ENCODE measurements at places on chromosomes 6 and 20. TPM values are rescaled to one million over a fixed set of nuclear protein-coding genes. Genes with fewer than 3 reads are reported as not detected.
A peak's percentile ranks its signal among the peaks of the same experiment; 100 is the strongest.

Gene NFYA
- 24.3 TPM for total RNA-seq

GRCh38 chr20:43690943-43691598 lies 24.2 kb downstream of the MYBL2 start:
- peak; percentile 95 for DNase-seq

- DNase-seq: no peak
These were observed 40.1 kb downstream of the DEFB114 start for GRCh38 chr6:49923826-49924225.

DNA sequence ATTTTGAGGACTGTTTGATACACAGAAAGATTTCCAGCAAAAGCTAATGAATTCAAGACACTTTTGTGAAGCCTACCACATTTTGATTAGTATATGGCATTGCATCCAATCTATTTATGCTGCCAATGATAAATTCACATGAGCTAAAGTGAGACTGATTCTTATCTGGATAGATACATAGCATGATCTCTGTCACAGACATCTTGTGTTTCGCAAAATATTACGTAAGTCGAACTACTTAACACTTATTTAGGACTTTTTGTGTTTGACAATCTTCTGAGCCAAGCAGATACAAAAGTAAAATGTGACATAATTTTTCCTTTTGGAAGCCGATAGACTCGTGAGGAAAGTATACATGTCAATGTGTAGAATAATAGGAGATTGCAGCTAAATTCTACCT lies 251.6 kb downstream of the HACE1 start:
- DNase-seq: no peak

- DNase-seq: no peak
These were observed 226.9 kb downstream of the DLL1 start for GRCh38 chr6:170063851-170064602.

Gene TRERF1
- 0.20 TPM for total RNA-seq

DNA sequence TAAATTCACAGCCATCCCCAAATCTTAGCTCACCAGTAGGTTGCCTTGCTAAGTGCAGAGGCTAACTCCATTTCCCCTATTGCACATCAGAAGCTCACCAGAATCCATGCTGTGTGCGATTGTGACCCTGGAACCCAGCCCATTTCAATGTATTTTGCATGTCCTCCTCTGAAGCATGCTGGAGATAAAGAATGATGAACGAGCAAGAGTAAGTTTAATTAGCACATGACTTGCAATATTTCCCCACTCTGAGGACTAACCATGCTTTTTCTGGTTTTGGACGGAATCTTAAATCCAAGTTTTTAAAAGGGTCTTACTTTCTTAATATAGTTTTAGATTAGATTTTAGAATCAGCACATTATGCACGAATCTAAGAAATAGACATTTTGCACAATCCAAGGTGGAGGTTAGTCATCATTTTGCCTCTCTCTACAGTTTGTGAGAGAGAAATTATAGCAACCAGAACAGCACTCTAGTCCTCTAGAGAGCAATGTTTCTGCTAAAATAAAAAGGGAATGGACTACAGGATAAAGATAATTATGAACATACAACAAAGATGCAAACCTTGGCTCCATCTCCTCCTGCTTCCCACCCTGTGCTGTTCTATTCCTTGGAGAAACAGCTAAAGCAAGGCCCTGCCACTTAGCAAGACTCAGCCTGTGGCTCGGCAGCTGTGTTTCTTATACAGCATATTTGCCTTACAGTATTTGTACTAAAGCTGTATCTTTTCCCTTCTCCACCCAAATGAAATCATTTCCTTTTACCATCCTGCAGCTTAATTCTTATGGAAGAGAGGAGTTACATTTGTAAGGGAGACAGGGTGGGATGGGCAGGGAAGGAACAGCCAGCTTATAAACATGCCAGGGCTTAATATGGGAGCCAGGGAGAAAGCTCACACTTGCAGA lies 24.9 kb upstream of the LAMA4 start:
- no peak for DNase-seq

DNA sequence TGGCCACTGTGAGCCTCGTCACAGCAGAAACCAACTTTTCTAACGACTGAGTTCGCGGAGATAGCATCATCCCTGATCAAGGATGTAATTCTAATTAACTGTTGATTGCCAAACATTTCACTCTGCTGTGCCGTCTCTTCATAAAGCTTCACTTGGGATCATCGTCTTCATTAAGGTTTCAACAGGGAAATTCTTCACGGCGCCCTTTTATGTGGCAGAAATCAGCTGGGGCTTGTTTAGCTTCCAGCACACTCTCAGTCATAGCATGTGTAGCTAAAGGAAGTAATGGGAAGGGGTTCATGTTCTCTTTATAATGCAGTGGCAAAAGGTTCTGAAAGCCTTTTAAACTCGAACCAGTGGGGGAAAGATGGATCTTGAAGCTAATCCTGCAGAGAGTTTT lies 8.9 kb upstream of the ADRM1 start:
- no peak for DNase-seq

Gene SIRPG
- not detected for total RNA-seq

DNA sequence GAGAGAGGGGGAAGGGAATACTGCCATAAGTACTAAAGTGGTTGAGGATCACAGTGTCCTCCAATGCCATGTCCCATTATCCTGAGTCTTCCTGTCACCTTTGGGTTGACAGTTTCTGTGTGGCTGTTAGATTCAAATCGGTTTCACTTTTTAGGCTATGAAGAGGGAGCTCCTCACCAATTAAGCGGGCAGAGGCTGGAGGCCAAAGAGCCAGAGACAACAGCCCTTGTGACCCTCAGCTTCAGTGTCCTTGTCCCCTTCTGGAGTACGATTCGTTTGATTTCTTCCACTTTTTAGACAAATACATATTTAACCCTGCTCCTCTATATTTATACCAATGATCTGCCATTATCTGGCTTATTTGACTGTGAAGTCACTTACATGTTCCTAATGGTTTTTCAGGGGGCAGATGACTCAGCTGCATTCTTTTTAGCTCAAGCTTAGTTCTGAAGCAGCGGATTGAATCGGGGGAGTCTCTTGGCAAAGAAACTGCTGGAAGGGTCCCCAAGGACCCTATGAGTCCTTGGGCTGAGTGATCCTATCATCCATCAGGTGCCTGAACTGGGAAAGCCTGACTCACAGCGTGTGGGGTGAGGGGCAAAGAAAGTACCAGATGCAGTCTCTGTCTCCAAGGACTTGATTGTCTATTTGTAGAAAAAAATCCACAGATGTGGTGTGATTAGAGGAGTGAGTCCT lies 18.2 kb downstream of the FERMT1 start:
- DNase-seq: no peak

Gene MUC21
- not detected for total RNA-seq

Gene SGK1
- 4.3 TPM for total RNA-seq

DNA sequence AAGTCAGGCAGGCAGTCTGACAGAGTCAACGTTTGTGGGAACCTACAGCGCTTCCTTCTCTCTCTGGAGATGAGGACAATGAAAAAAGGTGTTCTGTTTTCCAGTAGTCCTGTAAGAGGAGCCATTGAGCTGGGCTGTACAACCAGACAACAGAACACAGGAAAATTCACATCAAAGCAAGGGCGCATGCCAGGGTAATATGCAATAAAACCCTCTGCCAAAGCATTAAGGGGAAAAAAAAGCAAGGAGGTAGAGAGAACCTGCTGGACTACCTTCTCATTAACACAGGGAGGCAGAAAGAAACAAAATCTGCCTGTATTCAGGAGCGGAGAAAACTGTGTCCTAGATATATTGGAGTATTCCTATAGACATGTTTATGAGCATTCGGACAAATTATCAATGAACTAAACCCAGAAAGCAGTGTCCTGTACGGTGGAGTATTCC lies 1.3 kb downstream of the RNF24 start:
- no peak for DNase-seq

DNA sequence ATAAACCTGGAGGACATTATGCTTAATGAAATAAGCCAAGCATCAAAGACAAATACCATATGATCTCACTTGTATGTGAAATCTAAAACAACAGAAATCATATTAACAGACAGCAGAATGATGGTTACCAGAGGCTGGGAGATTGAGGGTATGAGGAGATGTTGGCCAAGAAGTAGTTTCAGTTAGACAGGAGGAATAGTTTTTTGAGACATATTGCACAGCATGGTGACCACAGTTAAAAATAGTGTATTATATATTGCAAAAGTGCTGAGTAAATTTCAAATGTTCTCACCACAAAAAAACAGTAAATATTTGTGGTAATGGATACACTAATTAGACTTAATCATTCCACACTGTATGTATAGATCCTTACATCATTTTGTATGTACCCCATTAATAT lies 1.8 kb downstream of the GABRR1 start:
- DNase-seq: no peak

Gene WFDC12
- total RNA-seq: not detected

DNA sequence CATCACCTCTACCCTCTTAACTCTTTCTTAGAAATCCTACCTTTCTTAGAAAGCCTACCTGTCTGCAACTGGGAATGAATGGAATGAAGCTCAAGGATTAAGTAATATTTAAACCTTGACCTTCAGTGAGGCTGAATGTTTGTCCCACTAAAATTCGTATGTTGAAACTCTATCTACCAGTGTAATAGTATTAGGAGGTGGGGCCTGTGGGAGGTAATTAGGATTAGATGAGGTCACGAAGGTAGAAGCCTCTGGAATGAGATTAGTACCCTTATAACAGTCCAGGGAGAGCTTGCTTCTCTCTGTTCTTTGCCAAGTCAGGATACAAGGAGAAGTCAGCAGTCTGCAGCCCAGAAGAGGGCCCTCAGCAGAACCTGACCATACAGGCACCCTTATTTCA lies 158.0 kb downstream of the TENT5A start:
- no peak for DNase-seq

DNA sequence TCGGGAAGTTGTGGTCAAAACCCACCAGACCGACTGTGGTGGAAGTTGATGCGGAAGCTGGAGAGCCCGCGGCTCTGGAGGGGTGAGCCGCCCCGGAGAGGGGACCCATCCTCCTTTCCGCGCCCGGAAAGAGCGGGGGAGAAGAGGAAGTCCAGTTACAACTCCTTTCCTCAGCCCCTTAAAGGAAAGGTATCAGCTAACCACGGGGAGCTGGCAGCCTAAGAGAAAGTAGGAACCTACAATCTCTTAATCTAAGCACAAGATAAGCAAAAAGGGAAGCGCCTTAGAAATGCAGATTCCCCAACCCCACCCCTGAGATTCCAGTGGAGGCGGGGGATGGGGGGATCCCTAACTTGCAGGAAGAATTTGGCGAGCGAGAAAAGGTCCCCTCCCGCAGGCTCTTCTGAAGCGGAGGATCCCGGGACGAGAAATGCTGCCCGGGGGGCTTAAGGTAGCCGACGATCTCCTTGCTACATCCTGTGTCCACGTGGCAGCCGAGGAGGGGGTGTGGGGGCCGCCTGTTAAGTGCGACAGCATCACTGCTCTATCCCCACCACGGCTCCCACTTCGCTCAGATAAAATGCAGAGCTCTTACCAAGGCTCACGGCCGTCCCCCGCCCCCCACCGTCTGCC lies 87.5 kb downstream of the ZFP64 start:
- no peak for DNase-seq

DNA sequence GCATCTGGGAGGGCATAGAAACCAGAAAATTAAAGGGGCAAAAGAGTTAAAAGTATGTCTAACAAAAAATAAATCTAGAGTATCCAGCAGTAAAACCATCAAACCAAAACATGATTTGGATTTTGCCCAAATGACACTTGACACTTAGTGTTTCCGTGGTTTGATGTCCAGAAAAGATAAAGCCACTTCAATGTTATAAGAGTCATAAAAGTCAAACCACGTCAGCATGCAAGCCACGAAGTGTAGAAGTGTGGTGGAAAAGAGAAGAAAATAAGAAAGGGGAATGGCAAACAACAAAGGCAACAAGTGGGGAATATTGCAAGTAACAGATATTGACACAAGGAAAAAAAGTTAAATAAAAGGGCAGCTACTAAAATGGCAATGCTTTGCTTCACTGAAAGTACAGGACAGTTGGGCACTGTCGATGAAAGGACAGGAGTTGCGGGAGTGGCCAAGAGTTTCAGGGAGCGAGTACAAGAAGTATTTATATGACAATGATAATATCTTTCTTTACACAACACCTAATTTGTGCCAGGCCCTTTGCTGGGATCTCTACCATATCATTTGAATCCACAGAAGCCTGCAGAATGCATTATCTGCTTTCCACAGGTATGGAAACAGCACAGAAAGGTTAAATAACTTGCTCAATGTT lies 6.3 kb upstream of the HDDC2 start:
- peak; percentile 42 for DNase-seq

- no peak for DNase-seq
These were observed 4.4 kb downstream of the FOXF2 start for GRCh38 chr6:1393641-1394283.

DNA sequence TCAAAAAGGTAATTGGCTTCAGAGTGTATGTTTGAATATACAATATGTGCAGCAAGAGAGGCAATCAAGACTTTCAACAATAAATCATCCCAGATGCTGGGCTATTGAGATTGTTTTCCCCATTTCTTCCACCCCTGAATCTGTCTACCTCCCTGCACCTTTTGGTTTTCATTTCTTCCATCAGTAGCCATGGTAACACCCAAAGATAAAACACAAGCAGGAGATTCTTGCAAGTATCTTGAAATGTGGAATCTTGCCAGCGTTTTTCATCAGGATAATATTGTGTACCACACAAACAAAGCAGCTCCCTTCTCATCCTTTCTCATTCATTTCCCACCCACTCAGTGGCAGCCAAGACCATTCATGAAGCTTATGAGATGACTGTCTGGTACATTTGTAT lies 73.0 kb upstream of the NRSN1 start:
- no peak for DNase-seq

DNA sequence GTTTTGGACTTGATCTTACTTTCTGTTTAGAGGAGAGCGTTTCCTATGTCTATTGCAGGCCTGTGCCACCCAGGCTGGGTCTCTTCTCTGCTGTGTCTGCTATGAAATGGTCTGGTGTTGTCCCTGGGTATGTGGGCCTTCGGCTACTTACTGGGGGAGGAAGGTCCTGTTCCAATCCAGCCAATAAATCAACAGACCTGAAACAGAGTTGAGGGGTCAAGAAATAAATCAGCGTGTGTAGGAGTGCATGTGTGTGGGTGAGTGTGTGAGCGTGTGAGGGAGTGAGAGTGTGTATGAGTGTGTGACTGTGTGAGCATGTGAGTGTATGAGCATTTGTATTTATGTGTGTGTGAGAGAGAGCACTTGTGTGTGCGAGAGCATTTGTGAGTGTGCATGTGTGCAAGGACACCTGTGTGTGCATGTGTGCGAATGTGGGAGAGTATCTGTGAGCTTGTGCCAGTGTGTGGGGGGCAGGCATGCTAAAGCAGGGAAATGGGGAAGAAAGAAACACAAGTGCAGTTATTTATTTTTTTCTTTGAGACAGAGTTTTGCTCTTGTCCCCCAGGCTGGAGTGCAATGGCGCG lies 86.3 kb upstream of the PMEPA1 start:
- no peak for DNase-seq

Gene OR11A1
- not detected for total RNA-seq

DNA sequence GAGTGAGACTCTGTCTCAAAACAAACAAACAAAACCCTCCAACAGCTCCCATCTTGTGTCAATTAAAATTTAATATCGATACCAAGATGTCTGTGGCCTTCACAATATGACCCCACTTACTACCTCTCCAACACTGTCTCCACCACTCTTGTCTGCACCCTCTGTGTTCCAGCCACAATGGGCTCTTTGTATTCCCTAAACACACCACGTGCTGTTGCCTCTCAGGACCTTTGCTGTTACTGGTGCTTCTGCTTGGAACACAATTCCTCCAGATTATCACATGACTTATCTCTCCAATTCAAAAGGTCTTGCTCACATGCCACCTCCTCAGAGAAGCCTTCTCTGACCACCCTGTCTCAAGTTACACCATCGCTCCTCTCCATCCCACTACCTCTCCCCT lies 6.0 kb upstream of the HCK start:
- no peak for DNase-seq

- no peak for DNase-seq
These were observed 8.2 kb upstream of the CCDC167 start for GRCh38 chr6:37507690-37508421.

GRCh38 chr6:167505199-167505598 lies 180.3 kb downstream of the TTLL2 start:
- no peak for DNase-seq

Measured in K562 (cell line).